ENCODE measurements at places on chromosomes 16 and 17.

DNA sequence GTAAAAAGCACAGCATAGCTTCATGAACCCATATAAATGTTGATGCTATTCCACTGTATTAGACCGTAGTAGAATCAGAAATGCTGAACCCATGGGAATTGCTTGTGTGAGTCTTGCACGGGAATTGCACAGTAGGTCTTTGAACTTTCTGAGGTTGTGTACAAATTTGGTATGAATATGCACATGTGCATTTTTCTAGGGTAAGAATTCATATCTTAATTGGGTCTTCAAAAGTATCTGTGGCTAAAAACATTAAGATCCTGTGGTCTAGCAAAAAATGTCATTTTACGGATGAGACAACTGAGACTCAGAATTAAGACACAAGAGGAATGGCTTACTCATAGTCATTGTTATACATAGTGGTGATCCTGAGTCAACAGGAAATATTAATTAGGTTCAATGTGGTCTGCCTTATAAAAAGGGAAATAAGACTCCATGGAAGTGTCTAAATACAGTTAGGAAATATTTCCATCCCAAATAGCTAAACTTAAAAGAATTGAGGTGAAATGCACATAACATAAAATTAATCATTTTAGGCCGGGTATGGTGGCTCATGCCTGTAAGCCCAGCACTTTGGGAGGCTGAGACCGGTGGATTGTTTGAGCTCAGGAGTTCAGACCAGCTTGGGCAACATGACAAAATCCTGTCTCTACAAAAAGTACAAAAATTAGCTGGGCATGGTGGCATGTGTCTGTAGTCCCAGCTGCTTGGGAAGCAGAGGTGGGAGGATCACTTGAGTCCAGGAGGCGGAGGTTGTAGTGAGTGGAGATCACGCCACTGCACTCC is 22.8 kb downstream of the TAOK1 start:
- DNase-seq = no peak

DNA sequence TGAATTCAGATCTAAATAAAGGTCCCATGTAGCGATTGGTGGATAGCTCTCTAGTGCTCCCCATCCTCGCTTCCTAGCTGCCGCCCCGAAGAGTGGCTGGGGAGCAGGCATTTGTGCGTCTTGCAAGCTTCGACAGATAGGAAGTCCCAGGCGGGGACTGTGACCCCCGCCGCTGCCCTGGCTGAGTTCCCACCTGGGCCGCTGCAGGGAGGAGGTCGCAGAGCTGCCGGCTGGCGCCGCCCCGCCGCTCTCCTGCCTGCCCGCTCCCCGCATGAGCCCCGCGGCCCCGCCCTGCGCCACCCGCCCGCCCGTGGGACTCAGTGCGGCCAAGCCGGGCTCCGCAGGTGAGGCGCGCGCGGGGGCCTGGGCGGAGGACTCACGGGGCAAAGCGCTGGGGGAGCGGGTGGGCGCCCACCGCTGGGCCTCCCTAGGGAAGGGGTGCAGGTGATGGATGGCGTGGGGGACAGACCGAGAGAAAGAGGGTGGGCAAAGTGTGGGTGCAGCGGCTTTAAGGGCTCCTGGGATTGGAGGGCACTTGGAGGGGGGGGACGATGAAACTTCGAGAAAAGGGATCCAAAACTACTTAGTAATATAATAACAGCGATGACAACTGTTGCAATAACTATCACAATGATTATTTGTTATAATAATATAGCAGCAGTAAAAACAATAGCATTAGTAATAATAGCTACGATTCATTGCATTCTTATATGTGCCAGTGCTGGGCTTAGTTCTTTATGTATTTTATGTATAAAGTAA is at the start of gene OTOA:
Gene OTOA, plus strand, starts transcription at position 80 of the 759 bp plus-strand sequence. CDS start 14,547 bp downstream, outside the sequence.
- no peak for DNase-seq

- DNase-seq = no peak
These were observed 2.6 kb downstream of the CPD start for GRCh38 chr17:30381340-30381659.

DNA sequence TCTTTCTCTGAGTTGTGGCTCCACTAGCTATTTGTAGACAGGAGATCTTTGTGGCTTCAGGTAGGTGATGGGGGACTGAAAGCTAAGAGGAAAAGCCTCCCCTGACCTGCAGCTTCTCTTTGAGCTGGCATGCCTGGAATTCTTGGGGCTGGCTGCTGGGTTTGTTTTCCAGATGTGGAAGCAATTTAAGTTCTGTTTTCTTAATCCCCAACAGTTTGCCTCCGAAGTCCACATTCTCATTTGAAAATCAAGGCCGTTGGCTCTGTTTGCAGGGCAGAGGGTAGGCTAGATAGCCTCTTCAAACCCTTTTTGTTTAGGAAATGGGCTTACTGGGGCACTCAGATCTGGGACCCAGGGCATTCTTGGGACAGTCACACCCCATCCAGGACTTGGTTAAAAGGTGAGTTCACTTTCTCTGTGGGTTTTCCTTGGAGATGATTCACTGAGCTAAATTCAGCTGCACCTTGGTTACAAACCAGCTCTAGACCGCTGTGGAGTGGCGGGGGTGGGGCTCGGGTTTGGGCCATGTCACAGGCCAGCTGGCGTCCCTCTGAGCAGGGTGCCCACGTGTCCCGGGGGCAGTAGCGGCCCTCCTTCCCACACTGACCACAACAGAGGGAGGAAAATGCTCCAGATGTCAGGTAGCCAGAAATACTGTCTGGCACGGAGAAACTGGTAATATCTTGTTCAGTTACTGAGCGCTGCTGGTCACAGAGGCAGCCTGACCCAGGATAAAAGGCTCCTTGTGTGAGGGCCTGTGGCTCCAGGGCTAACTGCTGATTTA is 108.5 kb downstream of the RAB11FIP4 start:
- no peak for DNase-seq

DNA sequence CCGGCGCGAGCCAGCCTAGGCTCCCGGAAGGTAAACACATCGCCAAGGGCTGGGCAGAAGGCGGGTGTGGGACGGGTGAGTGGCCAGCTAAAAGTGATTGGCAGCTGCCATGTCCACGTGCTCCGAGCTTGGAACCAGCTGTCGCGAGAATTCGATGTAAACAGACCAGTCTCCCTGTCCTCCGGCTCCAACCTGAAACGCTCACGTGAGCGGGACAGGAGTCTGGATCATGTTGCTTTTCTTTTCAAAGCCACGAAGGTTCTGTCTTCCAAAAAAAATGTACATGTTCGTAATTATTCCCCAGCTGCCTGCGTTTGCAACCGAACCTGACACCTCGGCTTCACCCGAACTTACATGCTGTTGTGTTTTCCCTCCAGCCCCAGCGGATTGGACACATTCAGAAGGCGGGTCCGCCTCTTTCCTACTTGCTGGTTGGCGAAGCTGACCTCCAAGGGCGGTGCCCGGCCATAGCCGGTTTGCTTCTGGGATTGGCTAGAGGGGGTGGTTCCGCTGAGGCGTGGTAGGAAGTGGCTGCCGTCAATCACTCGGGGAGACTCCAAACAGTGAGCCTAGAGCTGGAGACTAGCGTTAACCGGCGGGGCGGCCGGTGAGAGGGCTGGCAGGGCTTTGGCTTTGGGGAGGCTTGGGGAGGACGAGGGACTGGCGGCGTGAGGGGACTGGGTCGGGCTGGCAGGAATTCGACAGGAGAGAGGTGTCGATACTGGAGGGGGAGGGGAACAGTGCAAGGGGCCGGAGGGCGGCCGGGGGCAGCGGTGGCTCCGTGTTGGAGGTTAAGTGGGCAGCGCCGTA is at the start of gene BCAS3:
Gene BCAS3, plus strand, starts transcription at position 544 of the 810 bp plus-strand sequence.
- peak; percentile 91 for DNase-seq

- no peak for DNase-seq
These were observed 23.6 kb downstream of the CENPV start for GRCh38 chr17:16329519-16330271.

- DNase-seq = no peak
These were observed 6.5 kb downstream of the WWP2 start for GRCh38 chr16:69768666-69769065.

GRCh38 chr16:65119901-65120401 is 1.9 kb downstream of the CDH11 start:
- DNase-seq = no peak

- no peak for DNase-seq
These were observed 9.0 kb upstream of the NGFR start for GRCh38 chr17:49486012-49486641.

DNA sequence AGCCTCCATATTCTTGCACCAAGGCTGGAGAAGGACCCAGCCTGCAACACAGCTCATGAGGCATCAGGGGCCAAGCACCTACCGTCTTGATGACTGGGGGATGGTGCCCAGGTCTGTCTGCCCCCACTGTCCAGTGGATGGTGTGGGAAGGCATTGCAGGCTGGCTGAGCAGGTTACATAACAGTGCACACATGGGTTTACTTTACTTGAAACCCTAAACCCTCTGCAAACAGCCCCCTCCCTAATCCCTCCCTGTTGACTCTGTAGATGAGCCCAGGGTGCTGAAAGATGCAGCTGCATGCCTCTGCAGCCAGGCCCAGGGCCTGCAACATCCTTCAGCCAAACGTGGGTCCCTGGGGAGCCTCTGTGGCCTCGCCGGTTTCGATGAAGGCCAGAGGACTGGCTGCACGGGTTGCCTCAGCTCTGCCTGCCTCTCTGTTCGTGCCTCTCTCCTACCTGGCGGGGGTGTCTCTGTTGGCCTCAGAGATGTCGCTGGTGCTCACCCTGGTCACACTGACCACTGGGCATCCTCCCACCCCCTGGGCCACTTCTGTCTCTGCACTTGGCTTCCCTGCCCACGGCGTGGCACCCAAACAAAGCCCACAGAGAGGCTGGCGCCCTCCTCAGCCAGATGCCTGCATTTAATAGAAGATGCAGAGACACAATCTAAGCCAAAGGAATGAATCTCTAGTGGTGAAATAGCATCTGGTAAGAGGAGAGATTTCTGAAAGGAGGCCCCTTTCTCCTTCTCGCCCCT is 95.1 kb downstream of the METRNL start:
- DNase-seq = no peak

DNA sequence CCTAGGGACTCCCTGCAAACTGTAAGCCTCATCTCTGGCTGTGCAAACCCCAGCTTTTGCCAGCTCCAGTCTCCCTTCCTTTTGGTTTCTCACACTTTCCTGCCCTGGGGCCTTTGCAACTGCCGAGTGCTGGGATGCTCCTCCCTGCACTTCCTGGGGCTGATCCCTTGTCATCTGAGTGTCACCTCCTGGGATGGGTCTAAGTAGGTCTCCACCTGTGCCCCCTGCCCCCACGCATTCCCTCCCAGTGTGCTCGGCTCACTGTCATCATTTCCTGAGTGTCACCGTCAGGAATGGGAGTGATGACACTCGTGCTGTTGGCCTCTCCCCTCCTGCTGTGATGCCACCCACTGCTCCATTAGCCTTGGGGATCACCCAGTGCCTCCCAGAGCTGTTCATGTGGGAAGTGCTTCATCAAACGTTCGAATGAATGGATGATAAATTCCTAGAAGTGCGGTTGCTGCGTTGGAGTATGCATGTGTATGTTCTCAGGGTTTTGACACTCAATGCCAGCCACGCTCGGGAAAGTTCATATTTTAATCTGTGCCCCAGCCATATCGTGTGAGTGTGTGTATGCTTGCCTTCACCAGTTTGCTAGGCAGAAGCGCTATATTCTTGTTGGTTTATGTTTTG is 189.9 kb downstream of the NTN1 start:
- DNase-seq = no peak

DNA sequence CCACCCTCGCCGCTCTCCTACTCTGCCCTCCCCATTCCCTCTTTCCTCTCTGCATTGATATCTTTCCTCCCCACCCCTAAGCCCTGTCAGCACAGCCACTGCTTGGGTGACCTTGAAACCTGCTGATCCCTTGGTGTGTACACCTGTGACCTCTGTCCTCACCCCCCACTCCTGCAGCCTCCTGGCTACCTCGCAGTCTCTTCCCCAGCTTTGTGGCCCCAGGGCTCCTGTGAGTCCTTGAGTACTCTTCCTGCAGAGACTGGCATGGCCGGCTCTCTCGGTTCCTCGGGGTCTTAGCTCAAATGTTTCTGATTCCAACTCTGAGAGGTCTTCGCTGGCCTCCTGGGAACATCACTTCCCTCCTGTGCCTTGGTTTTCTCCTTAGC is 31.7 kb downstream of the ADCY7 start:
- DNase-seq = no peak

- no peak for DNase-seq
These were observed 118.1 kb downstream of the ENGASE start for GRCh38 chr17:79192503-79193351.

GRCh38 chr17:83079352-83079747 is at the start of gene METRNL:
Gene METRNL (plus strand): TSS chr17:83079609. CDS start chr17:83079816, 207 bp downstream.
- DNase-seq = peak; percentile 41

GRCh38 chr17:35542990-35543389 is 5.5 kb upstream of the SLFN12L start:
- DNase-seq = no peak

Measured in stimulated activated CD8-positive, alpha-beta memory T cell treated with anti-CD3 and anti-CD28 coated beads, Interleukin-7, amount 100 ng/mL, for 1 hour (primary cell).